ENCODE measurements at places on chromosomes 13 and 19.

DNA sequence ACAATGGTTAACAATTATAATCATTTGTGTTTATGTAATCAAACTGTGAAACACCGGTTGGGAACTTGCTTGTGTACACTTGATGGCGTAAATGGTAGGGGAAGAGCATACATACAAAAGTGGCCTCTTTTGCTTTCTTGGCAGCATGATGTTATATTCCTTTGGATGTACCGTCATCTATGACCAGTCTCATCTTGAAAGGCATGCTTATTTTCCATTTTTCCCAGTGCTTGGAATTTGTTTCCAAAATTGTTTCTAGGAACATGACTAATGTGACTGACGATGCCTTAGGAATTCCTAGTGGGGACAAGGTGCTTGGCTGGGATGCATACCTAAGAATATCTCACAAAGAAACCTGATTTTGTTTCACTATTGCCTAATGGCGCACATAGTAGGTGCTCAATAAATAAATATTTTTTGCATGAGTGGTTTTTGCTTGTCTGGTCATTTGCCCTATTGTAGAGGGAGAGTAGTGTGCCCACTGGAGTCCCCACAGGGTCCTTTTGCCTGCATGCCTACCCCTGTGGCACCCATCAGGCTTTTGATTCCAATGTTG, 45.5 kb downstream of the SAE1 start:
- DNase-seq = no peak

- peak; percentile 50 for DNase-seq
Measured at GRCh38 chr13:94170145-94170571, 309.3 kb downstream of the DCT start.

- DNase-seq = no peak
Measured at GRCh38 chr19:56153507-56153906, 12.4 kb downstream of the ZNF444 start.

DNA sequence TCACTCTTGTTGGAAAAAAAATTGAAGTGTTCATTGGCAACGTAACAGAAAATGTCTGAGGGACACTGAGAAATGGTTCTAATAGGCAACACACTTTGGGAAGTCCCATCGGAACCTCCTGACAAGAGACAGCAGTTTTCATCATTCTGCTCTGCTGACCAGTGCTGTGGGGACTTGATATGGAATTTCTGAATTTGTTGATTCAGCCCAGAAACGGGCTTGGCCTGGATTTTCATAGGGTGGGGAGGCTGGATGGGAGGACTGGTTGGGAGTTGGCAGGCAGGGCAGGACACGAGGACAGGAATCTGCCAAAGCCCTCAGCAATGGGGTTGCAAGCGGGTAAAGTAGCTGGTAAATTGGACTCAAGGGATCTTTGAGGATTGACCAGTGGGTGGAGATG, 96.5 kb downstream of the DCT start:
- DNase-seq = no peak

DNA sequence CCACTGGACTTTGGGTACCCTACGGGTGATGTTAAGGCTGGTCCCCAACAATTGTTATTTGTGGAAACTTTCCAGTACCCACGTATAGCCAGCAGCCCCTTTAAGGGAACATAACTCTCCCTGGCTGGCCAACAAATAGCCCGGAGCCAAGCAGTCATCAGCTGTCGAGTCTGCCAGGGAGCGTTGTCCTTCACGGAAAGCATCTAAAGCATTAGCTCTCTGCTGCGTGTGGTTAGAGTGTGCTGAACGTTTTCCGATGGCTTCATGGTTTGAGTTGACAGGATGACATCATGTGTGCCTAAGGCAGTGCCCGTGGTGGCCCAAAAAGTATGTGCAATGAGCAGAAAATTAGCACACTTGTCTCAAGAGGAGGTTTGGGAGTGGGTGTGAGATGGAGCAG, 3.3 kb upstream of the ZNF556 start:
- DNase-seq = no peak

- DNase-seq = no peak
Measured at GRCh38 chr13:29969286-29969685, 118.9 kb upstream of the UBL3 start.

DNA sequence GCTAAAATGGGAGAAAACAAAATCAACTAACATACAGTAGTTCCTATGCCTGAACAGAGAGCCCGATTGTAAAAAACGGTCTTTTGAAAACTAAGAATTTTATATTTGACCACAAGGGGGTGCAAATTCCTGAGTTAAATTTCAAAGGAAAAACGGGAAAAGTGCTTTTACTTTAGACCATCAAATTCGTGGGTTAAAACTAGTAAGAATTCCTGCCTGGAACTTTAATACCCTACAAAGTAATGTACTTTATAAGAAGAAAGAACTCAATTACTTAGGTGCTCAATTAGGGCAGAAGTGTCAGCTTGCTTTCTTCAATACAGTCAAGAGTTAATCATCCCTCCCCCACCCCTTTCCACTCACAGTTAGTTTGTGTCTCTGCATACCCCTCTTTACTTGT, 69.8 kb downstream of the KCNRG start:
- DNase-seq = no peak

GRCh38 chr19:29878973-29879654, 62.9 kb upstream of the URI1 start:
- peak; percentile 80 for DNase-seq

GRCh38 chr19:993361-993830, 6.8 kb upstream of the GRIN3B start:
- DNase-seq = no peak

DNA sequence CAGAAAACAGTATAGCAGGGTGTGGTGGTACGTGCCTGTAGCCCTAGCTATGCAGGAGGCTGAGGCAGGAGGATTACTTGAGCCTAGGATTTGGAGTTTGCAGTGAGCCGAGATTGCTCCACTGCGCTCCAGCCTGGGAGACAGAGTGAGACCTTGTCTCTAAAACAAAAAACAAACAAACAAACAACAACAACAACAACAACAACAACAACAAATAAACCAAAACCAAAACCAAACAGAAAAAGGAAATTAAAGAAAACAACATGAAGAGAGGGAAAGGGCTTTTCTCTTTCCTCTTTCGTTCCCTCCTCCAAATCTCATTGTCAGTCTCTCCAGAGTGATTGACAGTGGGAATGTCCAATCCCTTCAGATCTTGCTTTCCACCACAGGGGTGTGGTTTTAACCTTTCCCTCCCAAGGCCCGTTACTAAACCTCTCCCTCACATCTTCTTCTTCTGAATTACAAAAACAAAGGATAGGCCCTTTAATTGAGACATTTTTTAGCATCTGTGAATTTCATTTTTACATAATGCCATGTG, 341.2 kb downstream of the HS6ST3 start:
- DNase-seq = no peak

Data from NCI-H446 treated with DMSO at 0.1 percent for 48 hours (cell line).